GM12892 (cell line): ENCODE measurements at places on chromosomes 16 and 17.

GRCh38 chr17:62657690-62658089 is 30.2 kb downstream of the MRC2 start:
- no peak for DNase-seq

DNA sequence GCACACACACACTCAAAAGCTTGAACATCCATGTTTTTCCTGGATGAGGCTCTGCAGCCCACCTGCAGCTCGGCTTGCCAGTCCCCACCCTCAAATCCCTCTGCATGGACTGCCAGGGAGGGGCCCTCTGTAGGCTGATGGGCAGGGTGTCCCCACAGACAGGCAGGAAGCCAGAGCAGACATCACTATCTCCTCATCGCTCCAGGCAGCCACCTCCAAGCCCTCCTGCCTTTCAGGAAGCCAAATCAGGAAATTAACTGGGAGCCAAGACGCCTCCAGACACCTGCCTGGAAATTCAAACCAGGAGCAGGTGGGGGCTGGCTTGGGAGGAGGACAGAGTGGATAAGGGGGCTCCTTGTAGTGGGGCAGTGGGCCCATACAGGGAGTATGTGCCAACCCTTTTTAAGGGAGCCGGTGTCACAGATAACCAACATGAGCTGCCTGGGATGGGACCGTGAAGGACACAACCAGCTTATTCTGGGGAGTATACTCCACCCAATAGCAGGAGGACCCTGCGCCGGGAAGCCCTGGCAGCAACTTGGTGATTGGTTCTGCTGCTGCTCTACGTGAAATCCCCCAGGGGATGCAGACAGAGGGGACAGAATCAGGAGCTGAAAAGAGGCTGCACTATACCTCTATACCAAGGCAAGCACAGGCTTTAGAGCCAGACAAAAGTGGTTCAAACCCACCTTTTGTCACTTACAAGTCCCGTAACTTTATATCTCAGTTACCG is 139.1 kb downstream of the CCT6B start:
- no peak for DNase-seq

- no peak for DNase-seq
Observed at GRCh38 chr17:40485851-40486521, 15.4 kb downstream of the TNS4 start.

- DNase-seq = no peak
Observed at GRCh38 chr17:12567077-12568053, 98.3 kb upstream of the MYOCD start.

GRCh38 chr16:47377154-47377553 is 83.7 kb downstream of the ITFG1 start:
- DNase-seq = no peak

DNA sequence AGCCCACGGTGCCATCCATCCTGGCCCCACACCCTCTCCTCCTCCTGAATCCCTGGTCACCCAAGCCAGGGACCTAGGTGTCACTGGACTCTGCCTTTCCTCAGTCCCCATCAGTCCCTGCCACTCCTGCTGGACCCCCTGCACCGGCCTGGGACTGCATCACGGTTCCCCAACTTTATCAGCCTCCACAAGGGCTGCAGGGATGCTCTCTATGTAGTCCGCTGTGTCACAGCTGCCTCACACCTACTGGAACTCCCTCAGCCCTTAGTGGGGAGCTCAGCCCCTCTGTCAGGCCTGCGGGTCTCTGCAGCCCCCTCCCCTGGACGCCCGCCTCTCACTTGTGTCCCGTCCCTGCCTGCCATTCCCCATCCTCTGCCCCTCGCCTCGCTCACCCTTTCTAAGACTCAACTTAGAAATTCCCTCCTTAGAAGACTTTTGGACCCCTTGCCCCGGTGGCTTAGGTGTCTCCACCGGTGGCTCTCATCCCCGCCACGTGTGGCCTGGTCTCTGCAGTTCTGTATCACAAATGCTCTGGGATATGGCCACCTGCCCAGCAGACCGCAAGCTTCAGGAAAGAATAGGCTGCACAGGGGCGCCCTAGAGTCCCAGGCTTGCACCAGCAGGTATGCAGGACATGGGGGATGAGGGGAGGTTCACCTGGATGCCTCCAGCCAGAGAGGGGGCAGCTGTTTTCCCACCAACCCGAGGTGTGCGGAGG is 62.9 kb downstream of the PRMT7 start:
- no peak for DNase-seq

DNA sequence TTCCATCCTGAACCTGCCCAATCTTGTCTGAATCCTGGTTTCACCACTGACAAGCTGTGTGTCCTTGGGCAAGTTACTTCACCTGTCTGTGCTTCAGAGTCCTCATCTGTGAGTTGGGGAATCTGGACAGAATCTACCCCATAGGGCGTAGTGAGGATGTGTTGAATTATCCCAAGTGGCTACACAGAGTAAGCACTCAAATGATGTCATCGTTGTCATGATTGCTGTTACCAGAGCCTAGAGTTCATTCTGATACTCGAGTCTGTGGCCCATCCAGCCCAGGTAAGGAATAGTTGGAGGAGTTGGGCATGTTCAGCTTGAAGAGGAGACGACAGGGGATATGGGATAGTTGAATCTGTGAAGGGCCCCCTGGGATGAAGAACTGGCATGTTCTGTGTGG is 45.9 kb downstream of the MAPT start:
- DNase-seq = no peak

GRCh38 chr16:54397190-54397835 is 110.7 kb upstream of the IRX3 start:
- DNase-seq = no peak

- no peak for DNase-seq
Observed at GRCh38 chr17:42182927-42183734, 2.1 kb downstream of the HCRT start.

DNA sequence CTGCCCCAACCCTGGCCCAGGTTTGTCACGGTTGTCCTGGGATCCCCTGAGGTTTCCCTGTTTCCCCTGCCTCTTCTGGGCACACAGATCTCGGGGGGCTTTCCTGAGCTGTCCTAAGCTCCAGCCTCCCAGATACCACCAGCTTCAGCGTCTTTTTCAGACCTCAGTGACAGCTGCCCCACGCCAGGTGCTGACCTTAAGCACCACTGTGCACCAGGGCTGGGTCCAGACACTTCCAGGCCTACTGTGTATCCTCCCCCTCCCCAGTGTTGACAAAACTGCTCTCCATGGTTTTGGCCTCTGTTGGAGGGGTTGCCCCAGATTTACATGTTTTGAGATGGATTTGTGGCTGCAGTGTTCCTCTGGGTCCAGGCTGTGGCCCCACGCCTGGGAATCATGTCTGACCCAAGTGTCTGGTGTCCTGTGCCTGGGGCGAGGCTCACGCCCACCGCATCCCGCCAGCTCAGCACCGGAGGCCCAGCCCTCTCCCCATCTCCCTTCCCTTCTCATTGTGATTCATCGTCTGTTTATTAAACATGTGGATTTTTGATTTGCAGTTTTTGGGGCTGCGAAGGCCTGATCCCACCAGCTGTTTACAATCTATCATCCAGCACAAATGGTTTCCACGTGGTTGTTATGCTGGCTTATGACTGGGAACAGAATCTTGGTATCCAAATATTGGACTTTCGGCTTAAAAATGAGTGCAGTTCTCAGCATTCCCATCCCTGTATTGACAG is 82.1 kb downstream of the METRNL start:
- no peak for DNase-seq

DNA sequence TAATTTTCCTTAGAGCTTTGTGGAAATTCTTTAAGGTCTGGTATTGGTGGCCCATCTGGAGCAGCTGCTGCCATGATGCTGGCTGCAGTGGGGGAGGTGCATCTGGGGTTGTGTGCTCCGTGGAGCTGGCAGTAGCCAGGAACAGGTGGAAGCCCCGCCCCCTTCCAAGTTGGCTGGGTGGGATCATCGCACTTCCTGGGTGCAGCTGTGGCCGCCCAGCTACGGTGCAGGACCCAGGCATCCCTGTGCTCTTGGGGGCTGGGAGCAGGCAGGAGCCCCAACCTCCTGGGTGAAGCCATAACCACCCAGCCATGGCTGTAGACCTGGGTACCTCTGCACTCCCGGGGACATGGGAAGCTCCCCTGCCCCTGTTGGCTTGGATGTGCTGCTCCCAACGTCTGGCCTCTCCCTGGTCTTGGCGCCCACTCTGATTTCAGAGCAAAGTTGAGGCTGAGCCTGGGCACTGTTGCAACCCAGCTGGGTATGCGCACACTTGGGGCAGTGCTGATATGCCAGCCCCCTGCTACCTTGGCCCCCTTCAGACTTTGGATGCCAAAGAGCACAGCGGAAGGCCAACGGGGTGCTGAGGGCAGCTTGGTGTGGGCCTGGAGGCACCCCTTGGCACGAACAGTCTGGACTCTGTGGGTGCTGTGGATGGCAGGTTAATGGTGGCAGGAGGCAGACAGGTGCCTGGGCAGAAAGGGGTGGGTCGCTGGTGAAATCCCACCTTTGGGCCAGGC is 145.2 kb downstream of the MYO1D start:
- no peak for DNase-seq

GRCh38 chr16:871562-872345 is 71.2 kb upstream of the GNG13 start:
- DNase-seq = no peak

- no peak for DNase-seq
Observed at GRCh38 chr17:80296221-80296620, 35.6 kb downstream of the RNF213 start.

DNA sequence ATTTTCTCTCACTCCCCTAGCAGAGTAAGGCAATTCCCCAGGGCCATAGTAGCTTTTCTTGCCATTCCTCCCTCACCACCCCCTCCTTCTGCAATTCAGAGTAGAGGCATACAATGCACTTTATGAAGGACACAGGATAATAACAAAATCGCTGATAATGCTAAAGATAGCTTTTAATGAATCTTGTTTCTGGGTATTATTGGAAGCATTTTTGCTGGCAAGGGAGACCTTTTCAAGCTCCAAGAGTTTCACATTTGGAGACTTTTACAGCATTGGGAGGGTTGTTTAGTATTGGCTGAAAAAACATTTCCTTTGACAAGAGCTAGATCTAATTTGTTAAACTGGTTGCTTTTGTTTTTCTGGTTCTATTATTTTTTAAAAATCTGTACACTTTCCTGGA is 573.0 kb upstream of the C16orf82 start:
- DNase-seq = no peak

GRCh38 chr17:75270966-75271232 is at the start of gene MIF4GD:
MIF4GD (minus strand) TSS chr17:75271231; CDS start chr17:75270195, 1,036 bp downstream.
- no peak for DNase-seq

GRCh38 chr17:9094193-9094592 is 72.9 kb downstream of the NTN1 start:
- DNase-seq = no peak

DNA sequence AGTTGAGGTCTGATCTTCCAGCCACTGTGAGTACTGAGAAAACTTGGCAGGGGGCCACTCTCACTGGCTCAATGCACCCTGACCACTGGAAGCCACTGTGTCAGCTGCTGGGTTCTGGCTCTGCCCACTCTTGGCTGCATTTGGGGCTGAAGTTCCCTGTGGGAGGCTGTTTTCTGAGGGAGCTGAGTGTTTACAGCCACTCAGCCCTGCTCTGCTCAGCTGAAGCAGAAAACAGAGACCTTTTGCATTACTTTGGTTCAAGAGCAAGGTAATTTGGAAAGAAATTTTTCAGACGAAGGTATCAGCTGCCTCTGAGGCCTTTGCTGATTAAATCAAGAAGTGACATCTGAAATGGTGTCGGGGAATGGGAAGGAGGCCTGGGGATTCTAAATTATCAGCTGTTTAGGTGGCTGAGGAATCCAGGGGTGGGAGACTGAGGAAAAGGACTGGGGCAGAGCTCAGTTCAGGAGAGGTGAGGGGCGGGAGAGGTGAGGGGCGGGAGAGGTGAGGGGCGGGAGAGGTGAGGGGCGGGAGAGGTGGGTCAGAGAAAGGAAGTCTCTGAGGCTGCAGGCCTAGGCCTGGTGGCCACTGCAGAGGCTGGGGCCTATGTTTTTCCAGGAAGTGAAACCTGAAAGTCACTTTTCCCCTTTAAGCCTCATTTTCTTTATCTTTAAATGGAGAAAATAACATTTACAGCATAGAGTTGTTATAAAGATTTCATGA is at the start of gene ACSM5:
ACSM5 (plus strand) TSS at position 137 of the 723 bp plus-strand sequence. CDS start 1,951 bp downstream, outside the sequence.
- peak; percentile 22 for DNase-seq

GRCh38 chr16:937723-938122 is 33.1 kb downstream of the LMF1 start:
- no peak for DNase-seq

- no peak for DNase-seq
Observed at GRCh38 chr17:28324267-28324745, 5.3 kb downstream of the TMEM97 start.

GRCh38 chr17:30477774-30478115 is 537 bp downstream of the GOSR1 start:
- DNase-seq = peak; percentile 5

- no peak for DNase-seq
Observed at GRCh38 chr16:1871974-1872635, at the start of gene MEIOB. MEIOB (minus strand) TSS chr16:1872164; CDS start chr16:1868175, 3,989 bp downstream.

- DNase-seq = no peak
Observed at GRCh38 chr17:74119049-74119580, 84.4 kb upstream of the RPL38 start.

DNA sequence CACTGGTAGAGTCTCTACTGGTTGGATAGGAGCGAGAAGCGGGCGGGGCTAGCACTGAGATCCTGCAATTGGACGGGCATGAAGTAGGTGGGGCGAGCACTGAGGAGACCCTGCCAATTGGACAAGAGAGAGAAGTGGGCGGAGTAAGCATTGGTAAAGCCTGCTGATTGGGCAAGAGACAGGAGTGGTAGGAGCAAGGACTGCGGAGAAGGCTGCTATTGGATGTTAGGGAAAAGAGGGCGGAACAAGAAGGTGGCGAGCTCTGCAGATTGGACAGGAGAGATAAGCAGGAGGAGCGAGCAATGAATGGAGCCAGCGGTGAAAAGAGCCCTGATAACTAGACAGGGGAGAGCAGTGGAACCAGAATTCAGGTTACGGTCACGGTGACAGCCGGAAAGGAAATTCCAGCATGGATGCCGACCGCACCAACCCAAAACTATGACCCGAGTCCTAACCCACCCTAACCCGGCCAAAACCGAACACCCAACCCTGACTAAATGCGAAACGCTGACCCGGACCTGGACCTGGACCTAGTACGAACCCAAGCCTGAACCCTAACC is 4.8 kb downstream of the SCGB1C2 start:
- DNase-seq = no peak

GRCh38 chr17:71500761-71501555 is 619.9 kb upstream of the SOX9 start:
- no peak for DNase-seq

DNA sequence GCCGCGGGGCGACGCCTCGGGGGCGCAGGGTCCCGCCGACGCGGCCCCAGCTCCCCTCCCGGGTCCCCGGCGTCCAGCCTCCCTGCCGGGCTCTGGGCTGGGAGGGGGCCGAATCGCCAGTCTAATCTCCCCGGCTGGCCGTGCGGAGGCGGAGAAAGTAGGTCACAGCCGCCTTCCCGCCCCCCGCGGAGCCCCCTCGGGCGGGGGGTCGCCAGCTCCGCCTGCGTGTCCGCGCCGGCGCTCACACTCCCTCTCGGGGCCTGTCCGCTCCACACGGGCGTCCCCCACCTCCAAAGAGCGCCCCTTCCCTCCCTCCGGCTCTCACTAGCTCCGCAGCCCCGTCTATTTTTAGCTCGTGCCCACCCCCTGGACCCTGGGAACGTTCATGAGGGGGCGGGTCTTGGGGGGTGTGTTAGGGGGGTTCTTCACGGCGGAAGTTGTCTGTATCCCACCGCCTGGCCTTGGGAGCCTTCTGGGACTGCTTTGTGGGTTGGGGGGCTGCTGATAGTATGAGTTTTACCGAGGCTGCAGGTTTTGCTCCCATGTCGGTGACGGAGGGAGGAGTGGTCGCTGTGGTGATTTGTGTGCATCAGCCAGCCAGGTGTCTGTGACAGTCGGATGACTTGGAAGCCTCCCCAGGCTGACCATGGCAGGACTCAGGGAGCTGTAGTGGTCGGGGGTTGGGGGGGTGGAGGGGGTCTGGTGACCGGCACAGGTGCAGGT is 1.1 kb downstream of the ATP1B2 start:
- DNase-seq = no peak

- DNase-seq = no peak
Observed at GRCh38 chr17:79262624-79263023, 188.0 kb downstream of the ENGASE start.
